ENCODE measurements at places on chromosomes 5 and 9. TPM values are rescaled to one million over a fixed set of nuclear protein-coding genes. Genes with fewer than 3 reads are reported as not detected.

Gene GOLGA2
- total RNA-seq, result 55.2 TPM

Gene MARCOL
- not detected for total RNA-seq

Gene ERAP2
- 7.6 TPM for total RNA-seq

Gene WNT8A
- total RNA-seq, result not detected

All from endothelial cell of coronary artery (primary cell).